ENCODE measurements at places on chromosomes 7 and 10.
A peak's percentile ranks its signal among the peaks of the same experiment; 100 is the strongest.

DNA sequence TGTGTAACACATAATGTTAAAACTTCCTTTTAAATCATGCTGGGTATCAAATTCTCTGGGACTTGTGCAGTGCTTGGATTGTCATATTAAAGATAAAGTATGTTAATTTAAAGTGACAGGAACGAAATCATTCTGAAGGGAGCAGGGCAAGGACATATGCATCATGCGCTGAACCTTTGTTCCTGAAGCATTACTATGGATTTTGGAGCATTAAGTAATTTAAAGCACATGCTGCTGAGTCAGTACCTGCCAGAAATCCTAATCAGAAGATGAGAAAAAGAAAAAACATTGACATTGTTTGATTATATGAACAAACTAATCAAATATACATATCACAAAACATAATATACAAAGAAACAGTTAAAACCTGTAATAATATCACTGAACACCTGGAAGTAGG, 101.4 kb downstream of the MICU1 start:
- no peak for DNase-seq

DNA sequence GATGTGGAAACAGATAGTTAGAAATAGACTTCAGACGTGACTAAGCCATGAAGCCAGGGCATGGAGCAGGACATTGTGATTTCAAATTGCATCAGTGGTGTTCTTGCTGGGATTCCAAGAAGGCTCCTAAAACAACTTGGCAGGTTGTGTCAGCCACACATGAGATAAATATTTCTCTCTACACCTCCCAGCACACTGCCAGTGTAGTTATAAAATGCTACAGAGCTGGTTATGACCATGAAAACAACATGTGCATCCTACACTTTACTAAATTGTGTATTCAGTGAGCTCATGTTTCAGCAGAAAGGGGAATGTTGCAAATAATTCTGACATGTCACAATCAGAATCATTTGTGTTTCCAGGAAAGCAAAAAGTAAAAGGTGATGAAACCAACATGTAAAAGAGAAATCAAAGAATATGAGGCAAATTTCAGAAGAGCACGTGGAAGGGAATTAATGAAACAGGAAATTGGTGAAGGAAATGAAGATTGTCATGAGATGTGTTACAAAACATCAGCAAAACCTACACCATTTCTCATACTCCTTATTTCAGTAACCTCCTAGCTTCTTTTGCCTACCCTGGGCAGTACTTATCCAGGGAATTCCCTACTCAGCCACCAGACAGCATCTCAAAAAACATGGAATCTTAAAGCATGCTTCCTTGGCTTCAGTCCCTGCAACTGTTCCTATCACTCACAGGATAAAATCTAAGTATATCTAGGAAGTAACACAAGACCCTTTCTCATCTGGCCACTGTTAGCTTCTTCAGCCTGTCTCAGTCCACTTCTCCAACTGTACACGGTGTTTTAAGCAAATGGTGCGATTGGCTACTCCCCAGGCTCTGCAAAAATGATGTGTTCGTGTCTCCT, 5.8 kb upstream of the CYP3A7 start:
- no peak for DNase-seq

- peak; percentile 76 for DNase-seq
These were observed 844 bp downstream of the FBXW4 start for GRCh38 chr10:101693978-101694673.

DNA sequence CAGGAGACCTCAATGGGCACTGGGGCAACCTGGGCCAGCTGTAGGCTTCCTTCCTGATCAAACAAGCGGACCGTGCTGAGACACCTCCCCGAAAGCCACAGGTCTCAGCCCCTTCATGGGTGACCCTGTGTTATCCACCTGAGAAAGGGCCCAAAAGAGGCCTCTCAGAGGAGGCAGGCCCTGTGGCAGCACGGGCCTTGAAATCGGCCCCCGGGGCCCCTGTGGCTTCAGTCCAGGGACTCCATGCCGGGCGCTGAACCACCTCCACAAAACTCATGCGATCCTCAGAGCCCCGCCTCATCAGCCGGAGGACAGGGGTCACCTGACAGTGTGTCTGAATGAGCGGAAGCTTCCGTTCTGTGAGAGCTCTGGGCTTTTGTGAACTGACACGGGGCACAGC, 307.1 kb downstream of the PAXIP1 start:
- DNase-seq = no peak

- DNase-seq = no peak
These were observed 38.5 kb downstream of the CAMK2B start for GRCh38 chr7:44286618-44287487.

- no peak for DNase-seq
These were observed 37.9 kb upstream of the CNPY1 start for GRCh38 chr7:155584261-155584660.

- no peak for DNase-seq
These were observed 1.3 kb upstream of the TAS2R38 start for GRCh38 chr7:141974831-141975230.

GRCh38 chr7:7808626-7809025, 90.2 kb upstream of the RPA3 start:
- DNase-seq = no peak

GRCh38 chr7:36016648-36017047, 136.4 kb upstream of the EEPD1 start:
- no peak for DNase-seq

GRCh38 chr10:108241166-108241565, 1076.7 kb upstream of the SORCS1 start:
- DNase-seq = no peak

DNA sequence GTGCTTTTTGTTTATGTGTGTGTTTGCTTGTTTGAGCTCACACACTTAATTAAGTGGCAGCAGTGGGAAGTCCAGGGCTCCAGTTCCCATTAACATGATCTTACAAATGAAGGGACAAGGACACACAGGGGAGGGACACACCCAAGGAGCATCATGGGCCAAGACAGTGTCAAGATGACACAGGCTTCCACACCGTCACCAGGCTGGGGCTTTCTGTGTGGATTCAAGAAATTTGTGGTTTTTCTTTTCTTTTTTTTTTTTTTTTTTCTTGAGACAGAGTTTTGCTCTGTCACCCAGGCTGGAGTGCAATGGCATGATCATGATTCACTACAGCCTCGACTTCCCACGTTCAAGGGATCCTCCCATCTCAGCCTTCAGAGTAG, 173.6 kb downstream of the KIAA1217 start:
- DNase-seq = no peak

- DNase-seq = no peak
These were observed 30.3 kb downstream of the YKT6 start for GRCh38 chr7:44231088-44231487.

DNA sequence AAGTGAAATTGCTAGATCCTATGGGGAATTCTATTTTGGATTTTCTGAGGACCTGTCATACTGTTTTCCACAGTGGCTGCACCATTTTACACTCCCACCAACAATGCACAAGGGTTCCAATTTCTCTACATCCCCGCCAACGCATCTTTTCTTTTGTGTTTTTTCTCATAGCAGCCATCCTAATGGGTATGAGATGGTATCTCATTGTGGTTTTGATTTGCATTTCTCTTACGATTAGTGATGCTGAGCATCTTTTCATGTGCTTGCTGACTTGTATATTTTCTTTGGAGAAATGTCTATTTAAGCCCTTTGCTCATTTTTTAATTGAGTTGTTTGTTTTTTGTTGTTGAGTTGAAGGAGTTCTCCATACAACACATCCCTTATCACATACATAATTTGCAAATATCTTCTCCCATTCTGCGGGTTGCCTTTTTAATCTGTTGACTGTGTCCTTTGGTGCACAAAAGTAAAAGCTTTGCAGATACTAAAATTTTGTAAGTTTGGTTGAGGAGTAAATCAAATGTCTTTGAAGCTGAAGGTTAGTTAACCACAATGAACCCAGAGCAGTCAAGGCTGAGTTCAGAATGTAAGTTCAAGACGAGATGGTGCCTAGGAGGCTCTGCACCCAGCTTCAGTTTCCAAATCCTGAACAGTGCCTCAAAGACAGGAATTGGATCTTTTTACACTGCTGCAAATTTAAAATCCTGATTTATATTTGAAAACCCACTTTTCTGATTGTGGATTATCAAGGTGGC, 195.4 kb downstream of the COBL start:
- no peak for DNase-seq

GRCh38 chr10:27065084-27065483, 35.2 kb downstream of the ANKRD26 start:
- no peak for DNase-seq

GRCh38 chr7:33107136-33108066, 1.8 kb downstream of the RP9 start:
- DNase-seq = peak; percentile 16

DNA sequence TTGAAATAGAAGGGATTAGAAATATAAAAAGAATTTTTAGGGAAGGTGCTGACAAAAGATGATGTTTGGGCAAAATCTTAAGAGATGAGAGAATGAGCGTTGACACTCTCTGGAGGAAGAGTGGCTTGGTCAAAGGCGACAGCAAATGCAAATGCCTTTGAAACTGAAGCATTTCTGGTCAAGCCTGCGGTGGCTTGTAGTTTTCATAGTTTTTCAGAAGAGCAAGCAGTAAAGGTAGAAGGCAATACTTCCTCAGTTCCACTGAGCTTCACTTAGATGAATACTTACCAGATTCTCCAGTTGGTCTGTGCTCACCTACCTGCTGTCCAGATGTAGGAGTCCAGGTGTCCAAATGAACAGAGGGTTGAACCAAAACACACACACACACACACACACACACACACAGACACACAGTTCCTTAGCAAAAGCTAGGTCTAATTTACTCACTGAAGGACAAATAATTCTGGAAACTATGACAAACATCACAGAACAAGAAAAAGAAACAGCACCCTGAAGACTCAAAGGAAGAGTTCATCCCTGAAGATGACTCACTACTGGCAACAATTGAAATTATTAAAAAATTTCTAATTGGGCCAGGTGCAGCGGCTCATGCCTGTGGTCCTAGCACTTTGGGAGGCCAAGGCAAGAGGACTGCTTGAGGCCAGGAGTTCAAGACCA, 12.1 kb upstream of the STK17A start:
- DNase-seq = no peak
